GM10248 (cell line): ENCODE measurements at places on chromosomes 3 and 15.

- no peak for DNase-seq
Observed at GRCh38 chr3:58090351-58090750, 82.1 kb downstream of the FLNB start.

DNA sequence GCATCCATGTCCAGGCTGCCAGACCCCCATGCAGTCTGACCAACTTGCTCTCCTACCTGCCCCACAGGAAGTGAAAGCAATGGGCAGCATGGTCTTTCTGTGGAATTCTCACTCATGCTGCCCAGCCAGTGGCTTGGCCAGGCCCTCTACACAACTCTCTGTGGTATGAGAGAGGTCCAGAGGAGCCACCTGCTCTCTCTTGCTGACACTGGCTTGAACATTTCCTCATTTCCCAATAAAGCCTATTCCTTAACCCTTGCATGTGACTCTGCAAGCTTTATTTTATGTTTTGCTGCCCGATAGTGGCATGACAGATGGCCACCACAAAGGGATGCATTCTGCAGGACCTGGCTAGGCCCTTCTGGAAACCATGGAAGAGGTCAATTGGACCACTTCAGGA, 53.8 kb downstream of the CCR1 start:
- no peak for DNase-seq

- DNase-seq: no peak
Observed at GRCh38 chr3:194460566-194460965, 26.2 kb downstream of the ATP13A3 start.

DNA sequence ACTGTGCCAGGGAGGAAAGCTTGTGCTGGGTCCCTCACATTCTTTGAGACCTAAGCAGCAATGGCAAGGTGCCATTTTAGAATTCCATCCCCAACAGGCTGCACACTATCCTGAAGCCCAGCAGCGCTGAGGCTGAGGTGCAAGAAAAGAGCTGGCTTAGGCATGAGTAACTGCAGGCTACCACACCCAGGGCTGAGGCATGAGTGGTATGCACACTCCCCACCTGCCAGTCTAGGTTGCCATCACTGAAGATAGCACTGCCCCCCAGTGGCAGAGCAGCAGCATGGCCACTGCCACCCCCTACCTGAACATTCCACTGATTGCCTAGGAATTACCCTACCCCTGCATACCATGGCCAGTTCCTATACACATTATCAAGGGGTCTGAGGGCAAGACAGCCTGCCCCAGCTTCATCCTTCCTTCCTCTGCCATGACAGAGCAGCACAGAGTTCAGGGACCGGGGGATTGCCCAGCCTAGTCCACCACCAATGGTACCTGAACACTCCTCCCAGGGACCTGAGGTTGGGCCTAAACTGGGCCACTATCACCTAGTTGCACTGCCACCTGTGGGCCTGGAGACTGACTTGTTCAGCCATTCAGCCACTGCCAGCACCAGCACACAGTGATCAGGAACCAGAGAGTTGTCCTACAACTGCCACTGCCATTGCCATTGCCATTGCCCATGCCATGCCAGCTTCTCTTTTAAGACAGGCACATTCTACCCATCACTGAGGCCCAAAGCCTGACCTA, 129.8 kb downstream of the SATB1 start:
- DNase-seq: peak; percentile 49

- no peak for DNase-seq
Observed at GRCh38 chr3:51933471-51934138, 8.1 kb downstream of the RRP9 start.

GRCh38 chr3:186133980-186134379, 25.1 kb upstream of the ETV5 start:
- DNase-seq: no peak

- no peak for DNase-seq
Observed at GRCh38 chr3:126131881-126132750, 48.2 kb upstream of the SLC41A3 start.

GRCh38 chr3:177448987-177449359, 251.7 kb upstream of the TBL1XR1 start:
- peak; percentile 20 for DNase-seq

- DNase-seq: no peak
Observed at GRCh38 chr15:66163553-66163952, 90.0 kb downstream of the MEGF11 start.

DNA sequence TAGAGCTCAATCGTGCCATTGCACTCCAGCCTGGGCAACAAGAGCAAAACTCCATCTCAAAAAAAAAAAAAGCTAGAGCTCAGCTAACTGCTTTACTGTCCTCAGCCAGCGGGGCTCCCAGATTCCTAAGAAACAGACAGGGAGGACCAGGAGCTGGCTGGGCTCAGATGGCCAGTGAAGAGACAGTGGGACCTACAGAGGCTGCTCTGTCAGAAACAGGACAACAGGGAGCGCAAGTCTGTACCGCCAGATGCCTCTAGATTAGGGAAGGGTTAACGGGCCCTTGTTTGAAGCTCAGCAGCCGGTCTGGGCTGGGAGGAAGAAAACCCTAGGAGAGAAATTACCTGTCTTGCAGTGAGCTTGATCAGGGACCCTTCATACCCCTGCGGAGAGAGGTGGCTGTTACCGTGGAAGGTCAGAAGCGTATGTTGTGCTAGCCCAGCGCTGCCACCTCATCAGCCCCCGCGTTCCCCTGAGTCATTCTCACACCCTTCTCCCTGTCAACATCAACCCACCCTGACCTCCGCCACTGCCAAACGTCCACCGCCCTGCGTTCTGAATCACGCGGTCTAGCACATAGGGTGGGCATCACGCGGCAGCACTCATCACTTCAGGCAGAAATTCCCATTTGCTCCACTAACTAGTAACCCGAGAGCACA, 25.3 kb downstream of the RBPMS2 start:
- no peak for DNase-seq

GRCh38 chr3:98824256-98824655, 61.1 kb downstream of the ST3GAL6 start:
- DNase-seq: no peak

- no peak for DNase-seq
Observed at GRCh38 chr3:87191175-87191574, 35.9 kb upstream of the CHMP2B start.

DNA sequence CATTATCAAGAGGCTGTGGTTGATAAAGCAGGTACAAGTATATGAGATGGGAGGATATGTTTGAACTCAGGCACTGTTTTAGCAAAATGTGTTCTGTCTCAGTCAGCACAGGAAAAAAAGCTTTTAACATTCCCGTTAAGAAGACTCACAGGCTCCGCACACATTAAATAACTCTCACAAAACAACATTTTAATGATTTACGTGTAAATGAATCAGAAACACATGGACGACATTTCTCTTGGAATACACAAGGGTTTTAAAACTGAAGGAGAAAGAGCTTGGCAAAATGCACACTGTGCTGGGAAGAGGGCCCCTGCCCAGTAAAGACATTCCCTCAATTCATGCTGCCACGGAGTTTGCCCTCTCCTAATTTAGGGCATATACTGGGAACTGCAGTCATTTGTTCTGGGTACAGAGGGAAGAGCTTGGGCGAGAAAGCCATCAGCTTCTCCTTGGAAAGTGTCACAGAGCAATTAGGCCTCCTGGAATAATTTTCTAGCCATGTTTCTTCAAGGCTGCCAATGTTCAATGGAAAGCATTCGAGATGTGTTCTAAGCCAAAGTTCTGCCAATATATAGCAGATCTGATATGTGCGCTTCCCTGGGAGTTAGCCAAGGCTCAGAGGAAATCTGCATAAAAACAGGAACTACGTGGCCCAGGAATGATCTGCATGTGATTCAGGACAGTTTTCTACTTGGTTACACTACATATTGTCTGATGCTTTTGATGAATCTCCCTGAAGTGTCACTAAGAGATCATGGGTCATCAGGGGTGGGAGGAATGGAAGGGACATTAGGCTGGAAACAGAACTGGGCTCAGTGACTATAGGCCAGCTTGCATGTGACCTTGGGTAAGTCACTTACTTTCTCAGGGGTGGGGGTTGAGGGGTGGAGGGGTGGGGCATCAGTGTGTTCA, 2.2 kb upstream of the MASP1 start:
- DNase-seq: no peak

DNA sequence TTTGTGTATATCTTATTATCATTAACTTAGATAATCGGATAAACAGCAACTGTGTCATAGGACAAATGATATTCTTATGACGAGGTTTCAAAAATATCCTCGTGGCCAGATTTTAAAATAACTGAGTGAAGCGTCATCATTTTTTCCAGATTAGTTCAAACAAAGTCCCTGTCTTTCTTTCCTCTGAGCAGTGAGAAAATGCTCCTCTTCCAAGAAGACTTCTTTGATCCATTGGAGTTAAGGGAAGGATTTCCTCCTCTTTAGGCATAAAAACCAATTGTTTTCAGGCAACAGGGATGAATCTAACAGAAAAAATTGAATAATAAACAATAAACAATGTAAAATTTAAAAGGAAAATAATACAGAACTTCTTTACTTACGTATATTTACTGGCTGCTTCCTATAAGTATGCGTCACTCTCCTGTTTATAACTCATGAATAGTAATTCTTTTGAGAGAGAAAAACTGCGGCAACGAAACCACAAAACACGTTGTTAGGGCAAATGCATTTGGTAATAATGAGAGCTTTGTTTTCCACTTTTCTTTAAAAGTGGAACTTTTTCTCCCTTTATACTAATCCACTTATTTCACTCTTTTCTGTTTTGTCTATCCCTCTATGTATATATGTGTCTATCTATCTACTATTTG, 419.4 kb upstream of the ONECUT1 start:
- DNase-seq: no peak

DNA sequence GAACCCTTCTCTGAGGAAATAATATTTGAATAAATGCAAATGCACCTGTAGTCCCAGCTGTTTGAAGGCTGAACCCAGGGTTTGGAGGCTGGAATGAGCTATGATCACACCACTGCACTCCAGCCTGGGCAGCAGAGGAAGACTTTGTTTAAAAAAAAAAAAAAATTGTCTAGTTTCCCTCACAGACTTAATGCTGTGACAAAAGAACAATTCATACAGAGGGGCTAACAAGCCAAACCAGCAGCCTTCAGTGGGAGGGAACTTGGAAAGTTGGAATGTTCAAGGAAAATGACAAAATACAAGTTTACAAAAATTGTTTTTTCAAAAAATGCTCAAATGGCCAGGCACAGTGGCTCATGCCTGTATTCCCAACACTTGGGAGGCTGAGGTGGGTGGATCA, 228.0 kb upstream of the CGNL1 start:
- DNase-seq: no peak

GRCh38 chr3:38843898-38844297, 27.9 kb upstream of the SCN10A start:
- DNase-seq: no peak

DNA sequence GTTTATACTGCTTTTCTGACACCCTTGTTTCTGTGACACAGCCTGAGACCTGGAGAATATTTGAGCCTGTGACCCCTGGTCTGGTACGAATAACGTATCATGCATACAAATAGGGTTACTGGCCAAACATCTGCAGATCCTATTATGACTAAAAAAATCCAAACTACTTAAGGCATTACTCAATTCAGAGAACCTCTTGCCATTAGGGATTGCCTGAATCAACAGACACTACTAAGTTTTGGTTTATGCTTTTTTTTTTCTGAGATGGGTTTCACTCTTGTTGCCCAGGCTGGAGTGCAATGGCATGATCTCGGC, 35.4 kb downstream of the OSBPL10 start:
- DNase-seq: no peak

DNA sequence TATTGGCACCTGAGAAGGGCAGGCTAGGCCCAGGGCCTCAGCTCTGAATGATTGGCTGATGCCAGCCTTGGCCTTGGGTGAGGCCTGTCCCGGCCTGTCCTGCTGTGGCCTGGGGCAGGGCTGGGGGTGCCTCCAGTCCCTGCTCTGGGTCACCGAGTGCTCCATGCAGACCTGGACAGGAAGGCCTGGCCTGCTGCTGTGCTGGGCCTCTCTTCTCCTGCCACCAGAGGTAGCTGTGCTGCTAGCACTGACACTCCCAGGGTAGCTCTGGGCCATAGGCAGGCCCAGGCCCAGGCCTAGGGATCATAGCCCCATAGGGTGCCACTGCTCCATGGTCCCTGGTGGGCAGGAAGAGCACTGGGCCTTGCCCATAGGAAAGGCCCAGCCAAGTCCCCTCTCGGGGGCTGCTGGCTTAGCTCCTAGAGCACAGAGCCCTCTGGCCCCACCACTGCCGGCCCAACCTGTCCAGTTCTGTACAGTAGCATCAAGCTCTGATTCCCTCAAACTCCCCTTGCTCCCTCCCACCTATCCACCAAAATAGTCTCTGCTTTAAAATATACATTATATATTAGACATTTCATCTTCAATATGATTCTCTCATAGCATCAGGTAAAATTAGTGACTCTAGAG, 18.2 kb downstream of the ABTB1 start:
- no peak for DNase-seq

GRCh38 chr3:191240486-191240885, 41.4 kb downstream of the OSTN start:
- no peak for DNase-seq

- no peak for DNase-seq
Observed at GRCh38 chr3:103499132-103499900, 1064.5 kb downstream of the ZPLD1 start.

DNA sequence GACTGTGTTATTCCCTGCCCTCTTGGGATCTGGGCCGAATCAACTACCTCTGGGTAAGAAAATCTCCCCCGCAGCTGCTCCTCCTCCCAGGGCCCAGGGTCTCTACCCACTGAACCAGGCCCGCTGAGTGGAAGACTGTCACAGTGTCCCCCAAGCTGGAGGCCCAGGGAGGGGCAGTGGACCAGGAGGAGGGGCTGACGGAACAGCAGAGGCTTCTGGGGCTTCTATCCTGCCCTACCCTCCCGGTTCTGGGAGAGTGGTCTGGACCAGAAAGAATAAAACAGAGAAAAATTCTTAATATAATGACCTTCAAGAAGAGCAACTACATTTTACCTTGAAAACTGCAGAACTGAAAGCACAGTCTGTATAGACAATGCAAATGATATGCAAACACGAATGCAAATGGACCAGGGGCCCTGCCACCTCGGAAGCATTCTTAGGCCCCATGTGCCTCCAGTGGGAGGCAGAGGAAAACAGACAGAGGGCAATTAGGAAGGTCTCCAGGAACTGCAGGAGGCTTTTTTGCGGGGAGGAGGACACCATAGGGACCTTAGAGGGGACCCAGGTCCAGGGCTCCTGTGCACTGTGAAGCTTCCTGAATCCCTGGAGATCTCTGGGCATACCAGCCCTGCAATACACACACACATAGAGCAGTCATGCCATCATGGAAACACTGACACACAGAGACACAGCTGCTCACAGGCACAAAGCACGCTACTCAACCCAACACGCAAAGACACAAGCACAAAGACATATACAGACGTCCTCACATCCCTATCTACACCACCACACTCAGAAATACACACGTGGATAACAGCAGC, 12.3 kb downstream of the MEGF11 start:
- DNase-seq: no peak

GRCh38 chr3:34109846-34110245, 311.4 kb downstream of the PDCD6IP start:
- peak; percentile 16 for DNase-seq

DNA sequence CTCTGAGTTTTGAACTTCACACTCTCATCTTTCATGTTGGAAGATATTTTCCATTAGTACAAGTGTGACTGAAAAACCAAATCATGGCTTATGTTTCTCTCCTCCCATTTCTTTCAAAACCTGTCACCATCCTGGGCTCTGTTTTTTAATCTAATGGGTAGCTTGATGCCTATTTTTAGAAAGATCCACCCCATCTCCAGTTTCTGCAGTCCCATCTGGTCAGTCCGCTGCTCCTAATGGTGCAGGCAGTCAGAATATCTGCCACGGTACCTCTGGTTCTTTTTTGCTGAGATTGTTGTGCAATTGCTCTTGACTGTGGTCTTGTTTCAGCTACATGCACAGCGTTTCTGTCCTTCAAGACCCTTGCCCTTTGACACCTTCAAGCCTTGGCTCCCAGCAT, 240.9 kb upstream of the CADM2 start:
- DNase-seq: no peak

- no peak for DNase-seq
Observed at GRCh38 chr15:61049028-61049427, 180.1 kb downstream of the RORA start.
